ENCODE measurements at places on chromosomes 1 and 21.

- DNase-seq = no peak
These were observed 5.8 kb downstream of the OR10T2 start for GRCh38 chr1:158393476-158393875.

GRCh38 chr1:193284219-193284618 is 97.8 kb upstream of the B3GALT2 start:
- DNase-seq = no peak

DNA sequence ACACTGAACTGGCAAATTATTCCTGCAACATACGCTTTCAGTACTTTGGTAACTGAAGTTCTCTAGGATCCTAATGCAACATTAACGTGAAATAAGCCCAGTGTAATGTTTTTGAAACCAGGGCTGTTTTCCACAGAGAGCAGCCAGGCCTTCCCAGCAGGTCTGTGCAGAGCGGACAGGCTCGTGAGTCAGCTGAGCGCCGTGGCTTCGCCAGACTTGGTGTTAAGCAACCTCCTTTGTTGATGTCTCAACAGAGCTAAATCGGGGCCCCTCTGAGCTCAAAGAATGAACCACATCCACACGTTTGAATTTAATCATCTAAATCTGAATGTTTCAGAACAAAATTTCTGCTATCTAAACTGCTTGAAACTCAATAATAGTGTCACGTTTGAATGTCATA is 181.8 kb upstream of the FMN2 start:
- peak; percentile 2 for DNase-seq

GRCh38 chr1:115404911-115405310 is 66.9 kb upstream of the NGF start:
- no peak for DNase-seq

DNA sequence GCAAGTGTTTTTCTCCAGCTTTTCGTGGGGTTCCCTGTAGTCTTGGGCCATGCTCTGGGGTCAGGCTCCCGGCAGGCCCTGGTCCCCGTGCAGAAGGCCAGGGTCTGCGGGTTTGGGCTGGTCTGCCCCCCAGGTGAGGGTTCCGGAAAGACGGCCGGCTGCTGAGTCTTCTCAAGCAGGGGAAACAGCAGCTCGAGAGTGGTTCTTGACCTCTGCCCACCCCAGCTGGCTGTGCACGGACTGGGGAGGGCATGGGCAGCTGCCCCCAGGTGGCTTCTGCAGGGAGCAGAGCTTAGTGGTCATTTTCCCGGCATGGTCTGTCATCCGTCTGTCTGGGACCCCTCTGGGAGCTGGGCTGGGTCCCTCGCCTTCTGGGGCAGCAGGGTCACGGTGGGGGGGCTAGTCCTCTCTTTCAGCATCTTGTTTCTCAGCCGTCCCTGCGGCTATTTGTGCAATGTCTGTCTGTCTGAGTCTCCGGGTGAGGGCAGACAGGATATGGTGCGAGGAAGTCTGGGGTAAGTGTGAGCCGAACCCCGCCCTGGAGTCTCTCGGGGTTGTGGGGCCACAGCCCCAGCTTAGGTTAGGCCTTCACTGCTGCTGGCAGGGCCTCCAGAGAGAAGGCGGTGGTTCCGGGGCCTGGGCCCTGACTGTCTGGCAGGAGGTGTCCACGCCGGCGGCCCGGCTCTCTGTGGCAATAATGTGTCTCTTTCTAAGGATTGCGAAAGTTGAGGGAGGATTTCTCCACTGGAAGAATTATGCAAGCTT is 6.1 kb downstream of the SKI start:
- DNase-seq = no peak

All from foreskin keratinocyte (primary cell).